ENCODE measurements at places on chromosomes 11 and 22.

GRCh38 chr22:40397396-40397795, 27.0 kb downstream of the SGSM3 start:
- no peak for DNase-seq

DNA sequence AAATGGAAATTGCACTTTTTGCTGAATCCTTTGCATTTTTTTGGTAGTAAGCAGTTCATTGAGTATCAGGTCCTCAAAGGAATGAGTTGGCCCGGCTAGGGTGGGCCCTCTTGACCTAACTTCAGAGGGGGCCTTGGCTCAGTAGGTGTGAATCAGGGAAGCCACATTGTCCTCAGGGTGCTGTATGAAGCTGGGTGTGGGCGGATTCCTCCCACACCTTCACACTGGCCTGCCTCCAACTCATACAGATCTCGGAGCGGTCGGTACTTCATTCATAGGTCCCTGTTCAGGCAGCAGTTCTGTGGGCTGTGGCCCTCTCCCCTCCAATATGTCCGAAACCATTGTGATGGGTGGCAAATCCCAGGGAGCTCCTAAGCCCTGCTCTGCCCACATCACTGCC, 47.4 kb upstream of the OR4B1 start:
- DNase-seq = no peak

DNA sequence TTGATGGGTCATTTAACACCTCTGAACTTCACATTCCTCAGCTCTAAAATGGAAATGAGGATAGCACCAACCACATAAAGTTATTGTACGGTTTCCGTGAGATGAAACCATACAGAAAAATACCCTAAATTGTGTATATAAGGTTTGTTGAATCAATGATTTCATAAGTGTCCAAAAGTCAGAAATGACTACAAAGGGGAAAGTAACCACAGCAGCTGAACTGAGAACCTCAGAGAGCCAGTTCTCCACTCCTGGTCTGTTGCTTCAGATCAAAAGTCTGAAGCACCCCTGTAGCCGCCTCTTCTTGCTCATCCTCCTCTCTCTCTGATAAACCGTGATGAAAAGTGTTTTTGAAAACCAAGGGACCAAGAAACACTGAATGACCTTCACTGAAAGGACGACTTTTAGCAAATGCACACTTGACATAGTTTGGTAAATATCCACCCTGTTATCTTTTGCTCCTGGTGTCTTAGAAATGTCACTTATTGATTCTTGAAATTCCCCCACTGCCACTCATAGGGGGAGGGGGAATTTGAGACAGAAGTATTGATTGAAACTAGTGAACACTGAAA, 194.5 kb downstream of the NAV2 start:
- DNase-seq = no peak

- no peak for DNase-seq
Observed at GRCh38 chr11:106395716-106396349, 318.4 kb downstream of the AASDHPPT start.

DNA sequence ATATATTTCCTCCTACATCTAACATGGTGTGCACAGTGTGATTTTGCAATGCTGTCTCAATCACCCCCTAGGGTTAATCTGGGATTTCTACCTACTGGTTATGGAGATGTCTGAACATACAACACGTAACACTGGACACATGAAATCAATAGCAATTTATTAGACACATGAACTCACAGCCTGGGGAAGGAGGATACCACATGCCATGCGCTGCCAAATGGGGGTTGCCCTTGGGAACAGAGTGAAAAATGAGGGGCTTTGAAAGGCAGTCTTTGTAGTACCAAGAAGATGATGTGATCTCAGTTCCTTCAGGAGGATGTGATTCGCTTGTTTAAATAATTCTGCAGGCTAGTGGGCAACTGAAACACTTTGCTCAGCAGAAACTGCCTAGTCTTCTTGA, 253.6 kb upstream of the LRRC4C start:
- DNase-seq = no peak

GRCh38 chr11:7511401-7511800, 2.4 kb upstream of the PPFIBP2 start:
- DNase-seq = no peak

- DNase-seq = no peak
Observed at GRCh38 chr11:71244116-71244810, 8.1 kb downstream of the SHANK2 start.

GRCh38 chr11:11250470-11250869, 102.6 kb downstream of the CSNK2A3 start:
- DNase-seq = no peak

GRCh38 chr11:121344824-121345223, 52.3 kb downstream of the SC5D start:
- no peak for DNase-seq

- DNase-seq = no peak
Observed at GRCh38 chr11:74332291-74332690, 20.9 kb upstream of the P4HA3 start.

DNA sequence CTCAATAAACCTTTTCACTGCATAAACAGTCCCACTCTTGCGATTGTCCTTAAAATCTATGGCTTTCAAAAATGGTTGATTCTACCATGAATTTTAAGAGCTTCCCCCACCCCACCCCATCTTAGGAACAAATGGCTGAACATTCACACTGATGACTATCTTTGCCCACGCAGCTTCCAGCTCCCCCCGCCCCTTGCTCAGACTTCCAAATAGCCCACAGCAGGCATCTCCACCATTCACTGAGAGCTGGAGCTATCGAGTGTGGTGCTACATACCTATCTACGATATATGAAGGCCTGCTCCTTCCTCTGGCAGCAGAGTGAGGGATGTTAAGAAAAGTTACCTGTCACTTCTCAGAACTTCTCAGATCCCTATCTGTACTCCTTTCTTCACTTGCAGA, 26.7 kb downstream of the EIF3F start:
- no peak for DNase-seq

DNA sequence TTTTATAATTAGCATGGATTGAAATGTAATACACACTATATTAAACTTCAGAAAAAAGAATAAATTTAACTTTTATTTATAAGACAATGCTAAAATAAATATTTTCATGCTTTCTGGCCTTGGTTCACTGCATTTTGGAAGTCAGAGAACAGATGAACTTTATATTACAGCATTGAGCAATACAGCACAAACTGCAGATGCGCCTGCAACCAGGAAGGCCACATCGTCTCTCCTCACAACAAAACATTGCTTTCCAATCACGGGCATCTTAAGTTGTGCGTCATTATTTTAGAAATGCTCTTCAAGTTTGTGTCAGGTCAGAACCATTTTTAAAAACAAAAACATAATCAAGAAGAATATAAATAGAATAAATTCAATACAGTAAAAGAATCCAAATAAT, 89.3 kb upstream of the CEP126 start:
- no peak for DNase-seq

GRCh38 chr11:108926841-108927577, 262.1 kb downstream of the DDX10 start:
- no peak for DNase-seq

DNA sequence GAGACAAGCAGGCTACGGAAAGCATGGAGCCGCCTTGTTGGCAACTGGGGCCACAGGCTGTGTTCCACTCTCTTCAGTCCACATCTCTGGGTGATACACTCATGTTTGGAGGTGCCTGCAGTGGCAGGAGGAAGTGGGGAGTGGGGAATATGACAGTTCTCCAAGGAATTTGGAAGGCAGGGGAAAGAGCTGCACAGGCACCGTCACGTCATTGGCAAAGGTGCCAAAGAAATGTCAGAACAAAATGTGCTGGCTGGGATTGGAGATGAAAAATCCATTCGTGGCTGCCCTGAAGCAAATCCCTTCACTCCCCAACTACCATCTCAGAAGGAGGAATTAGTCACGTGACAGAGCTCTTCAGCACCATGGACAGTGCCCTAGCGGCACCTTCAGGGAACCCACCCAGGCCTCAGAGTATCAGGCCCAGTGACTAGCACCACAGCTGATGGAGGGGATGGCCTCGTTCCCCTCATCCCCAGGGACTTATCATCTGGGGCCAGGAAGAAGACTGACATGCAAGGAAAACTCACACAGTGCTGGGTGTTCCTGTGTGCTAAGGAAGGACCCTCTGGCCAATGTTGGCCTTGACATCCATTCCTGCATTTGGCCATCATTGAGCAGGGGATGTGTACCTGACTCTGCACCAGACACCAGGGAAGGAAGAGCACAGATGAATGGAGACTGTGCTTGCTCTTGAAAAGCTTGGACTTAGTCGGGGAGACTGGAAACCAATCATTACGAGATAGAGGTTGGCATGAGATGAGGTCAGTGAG, 48.5 kb upstream of the PRDM11 start:
- no peak for DNase-seq

GRCh38 chr22:35947794-35948425, 80.7 kb downstream of the RBFOX2 start:
- no peak for DNase-seq

DNA sequence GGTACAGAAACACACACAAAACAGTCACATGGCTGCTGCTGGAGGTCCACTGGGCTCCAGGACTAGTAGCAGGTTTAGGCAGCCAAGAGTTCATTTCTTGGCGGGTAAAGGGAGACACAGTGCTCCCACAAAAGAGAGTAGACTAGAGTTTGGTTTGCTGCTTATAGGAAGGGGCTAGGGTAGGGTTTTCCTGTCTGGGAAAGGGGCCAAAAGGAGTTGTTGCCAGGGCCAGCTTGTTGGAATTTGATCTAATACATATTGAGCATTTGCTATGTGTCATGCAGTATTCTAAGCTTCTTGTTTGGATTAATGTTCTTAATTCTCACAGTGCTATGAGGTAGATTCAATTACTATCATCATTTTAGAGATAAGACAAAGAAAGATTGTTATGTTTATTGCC, 195.1 kb upstream of the PLET1 start:
- no peak for DNase-seq

- no peak for DNase-seq
Observed at GRCh38 chr22:45248832-45249561, 8.3 kb upstream of the KIAA0930 start.

DNA sequence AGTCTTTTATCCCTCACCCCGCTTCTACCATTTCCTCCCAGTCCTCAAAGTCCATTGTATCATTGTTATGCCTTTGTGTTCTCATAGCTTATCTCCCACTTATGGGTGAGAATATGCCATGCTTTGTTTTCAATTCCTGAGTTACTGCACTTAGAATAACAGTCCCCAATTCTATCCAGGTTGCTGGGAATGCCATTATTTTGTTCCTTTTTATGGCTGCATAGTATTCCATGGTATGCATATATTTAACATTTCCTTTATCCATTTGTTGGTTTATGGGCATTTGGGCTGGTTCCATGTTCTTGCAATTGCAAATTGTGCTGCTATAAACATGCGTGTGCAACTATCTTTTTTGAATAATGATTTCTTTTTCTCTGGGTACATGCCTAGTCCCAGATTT, 114.9 kb downstream of the VPREB1 start:
- DNase-seq = no peak

- no peak for DNase-seq
Observed at GRCh38 chr11:61131186-61131585, 28.9 kb downstream of the CD5 start.

- DNase-seq = no peak
Observed at GRCh38 chr11:123344790-123345357, 85.2 kb upstream of the GRAMD1B start.

GRCh38 chr11:102553835-102554282, 23.3 kb upstream of the MMP7 start:
- no peak for DNase-seq

DNA sequence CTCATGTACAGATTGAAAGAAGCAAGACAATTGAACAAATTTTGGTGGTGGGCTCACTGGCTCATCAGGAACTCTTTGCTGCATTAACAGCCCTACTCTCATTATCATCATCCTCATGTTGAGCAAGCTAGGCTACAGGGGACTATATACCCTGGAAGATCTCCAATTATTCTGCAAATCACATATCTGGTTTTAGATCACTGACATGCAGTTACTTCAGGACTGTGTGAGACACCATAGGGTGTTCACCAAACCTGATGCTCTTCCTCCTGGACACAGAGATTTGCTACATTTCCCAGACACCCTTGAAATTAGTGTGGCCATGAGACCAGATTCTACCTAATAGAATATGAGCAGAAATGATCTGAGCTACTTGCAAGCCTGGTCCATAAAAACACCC, 23.0 kb upstream of the ME3 start:
- no peak for DNase-seq

- no peak for DNase-seq
Observed at GRCh38 chr11:24046731-24047130, 450.1 kb upstream of the LUZP2 start.

DNA sequence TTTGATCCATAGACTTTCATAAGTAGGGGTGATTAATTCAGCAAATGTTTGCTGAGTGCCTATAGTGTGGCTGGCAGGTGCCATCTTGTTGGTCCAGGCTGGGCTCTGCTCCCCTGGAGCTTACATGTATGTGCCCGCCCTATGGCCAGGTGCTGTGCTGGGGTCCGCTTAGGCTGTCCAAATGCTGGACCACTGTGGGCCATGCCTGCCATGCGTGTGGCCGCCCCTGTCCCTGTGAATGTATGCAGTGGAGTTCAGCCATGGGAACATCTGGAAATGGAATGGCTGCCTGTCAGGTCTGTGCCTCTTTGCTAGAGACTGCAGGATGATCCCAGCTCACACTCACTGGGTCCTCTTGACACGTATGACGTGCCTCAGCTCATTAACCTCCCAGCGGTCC, 594.6 kb downstream of the TBC1D22A start:
- no peak for DNase-seq

DNA sequence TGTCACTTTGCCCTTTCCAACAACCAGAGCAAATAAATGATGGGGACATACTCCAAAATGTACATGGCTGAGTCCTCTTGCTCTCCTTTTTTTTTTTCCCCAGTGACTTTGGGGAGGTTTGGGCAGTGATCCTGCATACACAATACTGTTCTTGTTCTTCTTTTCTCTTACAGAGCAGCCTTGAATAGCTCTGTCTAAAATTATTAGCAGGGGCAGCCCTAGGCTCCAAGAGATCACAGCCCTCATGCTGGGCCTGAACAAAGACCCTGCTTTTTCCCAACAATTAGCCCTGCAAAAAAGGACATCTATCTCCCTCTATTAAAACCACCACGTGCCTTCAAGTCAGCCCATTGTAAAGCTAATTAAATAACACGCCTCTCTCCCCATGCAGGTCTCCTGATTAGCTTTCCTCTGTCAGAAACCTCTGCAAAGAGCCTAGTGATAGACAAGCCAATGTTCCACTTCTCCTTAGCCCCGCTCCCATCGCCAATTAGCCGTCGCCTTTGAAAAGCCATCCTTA, 54.7 kb downstream of the ETS1 start:
- no peak for DNase-seq

DNA sequence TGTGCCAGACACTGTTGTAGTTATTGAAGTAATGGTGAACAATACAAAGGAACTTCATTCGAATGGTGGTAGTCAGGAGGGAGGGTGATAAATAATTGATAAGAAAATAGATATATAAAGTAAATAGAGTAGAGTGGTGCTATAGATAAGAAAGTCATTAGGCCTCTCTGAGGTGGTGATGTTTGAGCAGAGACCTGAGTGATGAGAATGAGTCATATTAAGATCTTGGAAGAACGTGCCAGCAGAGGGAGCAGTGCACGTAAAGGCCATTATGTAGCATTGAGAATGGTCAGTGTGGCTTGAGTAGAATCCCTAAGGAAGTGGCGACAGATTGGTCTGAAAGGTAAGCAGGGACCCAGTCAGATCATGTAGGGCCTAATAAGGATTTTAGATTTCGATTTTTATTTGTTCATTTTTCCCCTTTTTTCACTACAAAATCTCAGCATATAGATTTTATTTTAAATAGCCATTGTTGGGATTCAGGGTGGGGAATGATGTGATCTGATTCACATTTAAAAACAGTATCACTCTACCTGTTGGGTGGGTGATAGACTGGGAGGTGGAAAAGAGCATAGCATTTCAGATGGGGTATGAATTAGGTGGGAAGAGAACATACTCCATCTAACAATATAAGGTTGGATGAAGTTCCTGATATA, 44.7 kb downstream of the CCDC90B start:
- DNase-seq = no peak

GRCh38 chr11:133930767-133931448, 25.9 kb downstream of the IGSF9B start:
- no peak for DNase-seq
